ENCODE measurements at places on chromosomes 5 and 9.

DNA sequence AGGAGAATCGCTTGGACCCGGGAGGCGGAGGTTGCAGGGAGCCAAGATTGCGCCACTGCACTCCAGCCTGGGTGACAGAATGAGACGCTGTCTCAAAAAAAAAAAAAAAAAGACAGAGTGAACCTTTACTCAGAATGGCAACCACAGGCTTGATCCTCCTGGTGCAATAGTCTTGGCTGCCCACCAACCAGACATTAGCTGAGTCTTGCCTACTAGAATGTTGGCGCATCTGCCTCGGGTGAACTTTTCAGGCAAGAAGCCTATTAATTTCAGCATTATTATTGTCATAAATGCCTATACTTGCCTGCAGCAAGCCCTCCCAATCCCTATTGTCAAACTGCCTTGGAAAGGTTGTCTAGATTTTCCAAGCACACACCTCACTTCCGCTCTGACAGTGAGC is 4.2 kb downstream of the SERINC5 start:
- DNase-seq, result no peak

DNA sequence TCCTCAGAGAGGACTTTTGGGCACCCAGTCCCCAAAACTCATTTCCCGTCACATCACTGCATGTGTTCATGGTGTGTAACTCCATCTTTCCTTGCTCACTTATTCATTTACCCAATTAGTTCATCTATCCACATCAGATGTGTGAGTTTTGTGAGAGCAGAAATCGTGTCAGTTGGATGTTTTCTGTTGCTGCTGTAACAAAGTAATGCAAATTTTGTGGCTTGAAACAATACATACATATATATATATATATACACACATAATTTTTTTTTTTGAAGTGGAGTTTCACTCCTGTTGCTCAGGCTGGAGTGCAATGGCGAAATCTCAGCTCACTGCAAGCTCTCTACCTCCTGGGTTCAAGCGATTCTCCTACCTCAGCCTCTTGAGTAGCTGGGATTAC is 70.5 kb upstream of the BOD1 start:
- no peak for DNase-seq

- DNase-seq, result no peak
Measured at GRCh38 chr9:132552041-132552440, 30.4 kb upstream of the BARHL1 start.

DNA sequence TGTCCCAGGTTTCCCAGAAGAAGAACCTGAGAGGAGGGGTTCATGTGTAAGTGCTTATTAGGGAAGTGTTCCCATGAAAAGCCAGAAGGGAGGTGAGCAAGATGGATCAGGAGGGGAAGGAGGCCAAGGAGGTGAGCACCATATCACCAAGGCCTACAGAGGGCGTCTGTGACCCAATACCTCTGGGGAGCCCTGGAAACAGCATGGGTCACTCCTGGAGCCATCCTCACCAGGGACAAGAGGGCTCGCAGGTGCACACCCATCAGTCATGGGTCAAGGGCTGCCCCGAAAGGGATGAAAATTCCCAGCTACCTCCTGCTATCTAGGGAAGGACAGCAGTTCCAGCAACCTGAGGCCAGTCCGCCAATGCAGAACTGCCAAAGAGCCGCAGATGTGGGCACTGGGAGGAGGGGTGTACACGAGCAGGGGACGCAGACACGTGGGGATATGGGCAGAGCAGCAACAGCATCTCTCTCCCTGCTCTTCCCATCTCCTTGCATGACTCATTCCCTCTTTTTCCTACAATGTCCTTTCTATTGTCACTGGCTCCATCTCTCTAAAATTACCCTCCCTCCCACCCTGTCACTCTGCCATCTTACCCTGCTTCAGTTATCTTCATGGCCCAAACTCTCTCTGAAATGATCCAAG is 167.6 kb upstream of the FSTL4 start:
- no peak for DNase-seq

- no peak for DNase-seq
Measured at GRCh38 chr5:45038366-45038987, 229.7 kb downstream of the MRPS30 start.

- no peak for DNase-seq
Measured at GRCh38 chr5:34652914-34653313, 3.2 kb upstream of the RAI14 start.

GRCh38 chr9:4850603-4851310 is 58.0 kb downstream of the RCL1 start:
- DNase-seq, result no peak

- DNase-seq, result no peak
Measured at GRCh38 chr5:43358301-43358700, 45.1 kb upstream of the HMGCS1 start.

GRCh38 chr9:121268598-121268850 is 562 bp downstream of the GSN start:
- DNase-seq, result no peak

DNA sequence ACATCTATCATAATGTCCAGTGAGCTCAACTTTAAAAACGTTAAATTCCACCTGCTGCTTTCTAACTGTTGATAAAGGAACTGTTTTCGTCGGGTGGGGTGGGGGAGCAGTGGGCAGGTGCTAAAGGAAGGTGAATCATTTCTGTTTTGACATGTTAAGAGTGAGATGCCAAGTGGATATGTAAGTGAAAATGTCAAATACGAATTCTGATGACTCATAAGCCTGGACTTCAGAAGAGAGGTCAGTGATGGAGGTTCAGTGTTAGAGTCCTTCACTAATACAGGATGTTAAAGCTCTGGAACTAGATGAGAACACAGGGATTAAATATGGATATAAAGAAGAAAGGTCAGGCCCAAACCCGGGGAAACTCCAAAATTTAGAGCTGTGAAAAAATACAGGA is 617.9 kb upstream of the CTNND2 start:
- no peak for DNase-seq

- DNase-seq, result no peak
Measured at GRCh38 chr5:147509041-147509709, 693 bp downstream of the DPYSL3 start.

GRCh38 chr9:125926936-125927335 is 179.8 kb downstream of the PBX3 start:
- no peak for DNase-seq

- DNase-seq, result no peak
Measured at GRCh38 chr9:113654605-113655428, 191.3 kb downstream of the RGS3 start.

DNA sequence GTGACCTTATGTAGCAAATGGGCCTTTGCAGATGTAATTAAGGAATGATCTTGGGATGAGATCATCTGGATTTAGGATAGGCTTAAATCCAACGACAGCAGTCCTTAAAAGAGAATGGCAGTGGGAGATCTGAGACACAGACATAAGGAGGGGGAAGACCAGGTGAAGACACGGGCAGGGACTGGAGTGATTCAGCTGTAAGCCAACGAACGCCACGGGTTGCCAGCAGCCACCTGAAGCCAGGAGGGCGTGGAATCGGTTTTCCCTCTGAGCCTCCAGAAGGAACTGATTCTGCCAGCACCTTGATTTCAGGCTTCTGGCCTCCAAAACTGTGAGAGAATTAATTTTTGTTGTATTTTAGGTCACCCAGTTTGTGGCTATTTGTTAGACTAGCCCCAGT is 218.6 kb upstream of the ANKRD55 start:
- DNase-seq, result no peak

GRCh38 chr5:103243665-103244064 is 14.9 kb upstream of the MACIR start:
- no peak for DNase-seq

GRCh38 chr5:68126886-68127285 is 88.7 kb upstream of the PIK3R1 start:
- DNase-seq, result no peak

GRCh38 chr5:65779643-65780042 is 57.6 kb downstream of the NLN start:
- no peak for DNase-seq

- DNase-seq, result no peak
Measured at GRCh38 chr9:14273696-14274121, 40.2 kb downstream of the NFIB start.

DNA sequence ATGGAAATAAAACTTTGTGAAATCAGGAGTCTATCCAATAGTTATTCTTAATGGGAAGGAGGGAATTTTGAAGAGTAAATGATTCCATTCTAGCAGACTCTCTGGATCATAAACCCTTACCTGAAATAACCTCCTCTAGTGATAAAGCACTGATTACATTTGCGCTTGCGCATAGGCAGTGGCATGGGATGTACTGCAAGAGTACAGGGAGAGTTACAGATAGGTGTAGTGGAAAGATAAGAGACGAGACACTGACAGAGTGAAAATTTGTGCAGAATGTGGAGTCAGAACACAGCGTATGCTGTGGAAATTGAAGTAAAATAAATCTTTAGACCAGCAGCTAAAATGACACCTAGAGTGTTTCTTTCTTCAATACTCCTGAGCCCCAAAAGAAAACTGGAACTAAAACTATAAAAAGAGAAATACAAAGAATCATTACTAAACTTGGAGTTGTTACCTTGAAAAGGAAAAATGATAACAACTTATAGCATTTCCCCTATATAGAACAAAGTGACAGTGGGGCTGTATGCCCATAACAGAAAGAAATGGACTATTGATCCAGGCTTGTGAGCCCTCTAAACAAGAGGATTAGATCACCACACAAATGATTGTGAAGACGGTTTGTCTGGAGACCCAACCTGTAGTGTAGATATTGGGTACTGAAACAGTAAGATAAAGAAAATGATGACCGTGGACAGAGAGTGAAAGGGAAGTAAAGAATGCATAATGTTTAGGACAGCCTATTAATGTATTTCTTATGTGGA is 1471.2 kb upstream of the NUDT12 start:
- DNase-seq, result no peak

GRCh38 chr5:6594066-6594465 is 38.8 kb downstream of the NSUN2 start:
- no peak for DNase-seq

DNA sequence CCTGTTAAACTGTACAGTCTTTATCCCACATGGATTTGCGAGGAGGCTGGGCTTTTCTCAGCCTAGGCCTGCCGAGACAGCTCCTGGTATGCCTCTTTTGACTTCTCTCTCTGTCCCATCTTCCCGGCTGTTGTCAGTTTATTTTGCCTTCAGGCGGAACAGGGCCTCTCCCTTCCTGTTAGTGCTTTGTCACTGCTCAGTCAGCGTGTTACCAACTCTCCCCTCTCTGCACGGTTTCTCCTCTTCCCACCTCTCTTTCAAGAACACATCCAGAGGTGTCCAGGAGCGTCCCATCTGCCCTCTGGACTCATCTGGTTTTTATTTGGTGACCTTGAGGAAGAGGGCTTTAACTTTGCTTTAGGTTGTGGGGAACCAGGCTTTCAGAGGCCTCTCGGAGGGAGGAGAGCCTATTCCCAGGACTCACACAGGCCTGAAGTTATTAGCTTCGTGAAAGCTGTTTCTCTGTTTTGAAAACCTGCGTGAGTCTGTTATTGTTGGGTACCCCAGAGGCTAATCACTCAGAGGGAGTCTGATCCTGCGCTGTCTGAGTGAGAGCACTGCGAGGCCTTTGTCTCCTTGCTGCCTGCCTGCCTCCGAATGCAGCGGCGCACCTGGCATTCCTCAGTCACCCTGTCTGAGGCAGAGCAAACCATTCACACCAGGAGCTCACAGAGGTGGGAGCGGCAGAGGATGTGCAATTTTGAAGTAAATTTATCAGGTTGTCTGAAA is 234.4 kb upstream of the MPDZ start:
- no peak for DNase-seq

- no peak for DNase-seq
Measured at GRCh38 chr5:155027993-155028629, 14.6 kb downstream of the KIF4B start.

DNA sequence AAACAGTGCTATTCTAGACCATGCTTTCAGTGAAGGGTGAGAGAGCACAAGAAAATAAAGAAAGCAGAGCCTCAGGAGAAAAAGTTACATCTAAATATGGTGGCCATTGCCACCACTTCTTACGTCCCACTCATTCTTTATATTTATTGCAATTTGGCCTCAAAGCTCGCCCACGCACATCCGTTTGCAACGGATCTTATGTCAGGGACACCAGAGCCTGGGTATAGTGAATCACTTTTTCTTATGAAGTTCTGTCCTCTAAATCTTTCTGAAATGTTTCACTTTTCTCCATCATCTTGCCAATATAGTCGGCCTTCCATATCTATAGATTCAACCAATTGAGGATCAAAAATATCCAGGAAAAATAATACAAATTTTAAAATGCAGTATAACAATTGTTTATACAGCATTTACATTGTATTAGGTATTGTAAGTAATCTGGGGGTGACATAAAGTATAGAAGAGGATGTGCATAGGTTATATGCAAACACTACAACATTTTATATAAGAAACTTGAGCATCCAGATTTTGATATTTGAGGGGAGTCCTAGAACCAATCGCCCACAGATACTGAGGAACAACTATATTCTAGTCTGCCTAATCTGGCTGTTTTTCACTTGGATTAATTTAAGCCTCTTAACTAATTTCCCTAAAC is 35.2 kb downstream of the GOLPH3 start:
- DNase-seq, result no peak

DNA sequence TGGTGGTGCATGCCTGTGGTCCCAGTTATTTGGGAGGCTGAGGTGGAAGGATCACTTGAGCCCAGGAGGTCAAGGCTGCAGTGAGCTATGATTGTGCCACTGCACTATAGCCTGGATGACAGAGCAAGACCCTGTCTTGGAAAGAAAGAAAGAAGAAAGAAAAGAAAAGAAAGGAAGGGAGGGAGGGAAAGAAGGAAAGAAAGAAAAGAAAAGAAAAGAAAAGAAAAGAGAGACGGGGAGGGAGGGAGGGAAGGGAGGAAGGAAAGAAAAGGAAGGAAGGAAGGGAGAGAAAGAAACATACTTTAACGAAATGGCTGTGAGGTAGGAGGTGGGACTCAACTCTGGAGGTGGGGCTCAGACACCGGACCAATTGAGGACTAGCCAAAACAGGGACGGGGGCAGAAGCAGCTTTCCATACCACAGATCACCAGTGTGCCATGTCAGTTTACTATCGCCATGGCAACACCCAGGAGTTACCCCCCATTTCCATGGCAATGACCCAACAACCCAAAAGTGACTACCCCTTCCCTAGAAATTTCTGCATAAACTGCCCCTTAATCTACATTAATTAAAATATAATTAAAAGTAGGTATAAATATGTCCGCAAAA is 21.3 kb downstream of the PTGES start:
- DNase-seq, result no peak

DNA sequence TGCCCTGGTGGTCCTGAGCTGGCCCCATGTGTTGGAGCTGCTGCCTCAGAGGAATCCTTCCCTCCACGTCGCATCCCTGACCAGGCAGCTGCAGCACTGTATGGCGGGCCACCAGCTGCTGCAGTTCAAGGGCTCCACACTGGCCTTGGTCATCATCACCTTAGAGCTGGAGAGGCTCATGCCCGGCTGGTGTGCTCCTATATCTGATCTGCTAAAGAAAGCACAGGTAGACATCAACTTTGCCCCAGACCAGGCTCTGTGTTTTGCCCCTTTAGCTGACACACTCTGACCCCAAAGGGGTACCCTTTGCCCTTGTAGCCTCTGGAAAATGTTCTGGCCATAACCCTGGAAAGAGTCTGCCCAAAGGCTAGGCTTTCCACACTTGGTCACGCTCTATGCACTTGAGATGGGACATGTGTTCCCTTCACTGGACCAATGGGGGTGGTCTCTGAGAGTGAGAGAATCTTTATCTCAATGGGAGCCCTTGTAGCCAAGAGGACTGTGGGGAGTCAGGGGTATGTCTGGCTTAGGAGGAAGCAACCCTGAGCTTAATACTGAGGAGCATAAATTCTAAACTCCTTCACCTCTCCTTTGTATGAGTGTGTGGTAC is 4.8 kb downstream of the CCNI2 start:
- DNase-seq, result no peak
